ENCODE measurements at places on chromosomes 6 and 20.

DNA sequence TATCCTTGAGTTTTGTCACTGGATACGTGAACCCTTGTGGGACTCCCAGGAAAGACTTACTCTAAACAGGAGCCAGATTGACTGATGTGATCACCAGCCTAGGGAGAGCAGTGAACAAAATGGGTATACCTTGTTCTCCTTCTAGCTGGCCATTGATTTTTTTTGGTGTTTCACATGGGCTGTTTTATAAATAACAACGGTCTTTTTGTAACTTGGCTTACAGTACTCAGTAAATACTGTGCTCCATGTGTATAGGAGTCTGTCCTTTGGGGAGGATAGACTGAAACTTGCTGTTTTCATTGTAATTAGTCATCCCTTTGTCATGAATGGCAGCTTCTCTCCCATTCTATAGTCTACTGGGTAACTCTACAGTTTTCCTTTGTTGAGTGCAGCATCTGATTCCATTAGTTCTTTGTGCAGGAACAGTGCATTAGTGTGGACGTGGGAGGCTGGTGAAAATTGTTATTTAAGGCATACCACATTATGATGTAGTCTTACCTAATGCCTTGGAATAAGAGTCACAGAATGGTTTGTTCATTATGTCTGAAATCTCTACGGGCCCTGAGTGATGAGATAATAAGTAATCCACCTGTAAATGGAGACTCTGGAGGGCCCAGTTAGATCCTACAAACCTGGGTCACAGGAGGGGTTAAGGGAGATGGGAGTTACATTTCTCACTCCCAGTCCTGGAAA lies 89.5 kb downstream of the TIAM2 start:
- DNase-seq = no peak

DNA sequence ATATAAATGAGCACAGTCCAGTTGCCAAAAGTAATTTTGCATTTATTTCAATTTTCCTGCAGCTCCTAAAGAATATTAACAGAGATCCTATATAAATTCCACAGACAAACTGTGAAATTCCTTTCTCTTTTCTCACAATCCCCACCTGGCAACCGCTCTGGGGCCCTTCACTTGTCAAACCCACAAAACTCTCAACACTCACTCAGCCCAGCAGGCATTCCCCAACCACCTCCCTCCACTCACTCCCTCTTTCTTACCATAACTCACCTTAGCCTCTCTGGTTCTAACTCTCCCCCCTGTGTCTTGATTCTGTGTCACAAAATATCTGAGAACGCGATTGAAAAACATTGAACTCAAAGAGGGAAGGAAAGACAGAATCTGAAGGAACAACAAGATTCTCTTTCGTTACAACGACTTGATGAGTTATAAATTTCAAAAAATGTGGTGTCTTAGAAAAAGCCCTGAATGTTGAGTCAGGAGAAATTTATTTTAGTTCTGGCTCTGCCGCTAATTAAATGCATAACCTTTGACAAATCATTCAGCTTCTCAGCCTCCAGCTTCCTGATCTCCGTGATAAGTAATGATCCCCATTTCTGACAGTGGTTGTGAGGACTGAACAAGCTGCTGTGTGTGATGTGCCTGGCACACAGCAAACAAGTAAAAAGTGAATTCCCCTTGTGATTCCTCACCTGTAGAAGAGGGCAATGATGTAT lies 87.9 kb downstream of the UNC5CL start:
- DNase-seq = no peak

- DNase-seq = no peak
These were observed 72.4 kb downstream of the ASCC3 start for GRCh38 chr6:100808638-100809275.

DNA sequence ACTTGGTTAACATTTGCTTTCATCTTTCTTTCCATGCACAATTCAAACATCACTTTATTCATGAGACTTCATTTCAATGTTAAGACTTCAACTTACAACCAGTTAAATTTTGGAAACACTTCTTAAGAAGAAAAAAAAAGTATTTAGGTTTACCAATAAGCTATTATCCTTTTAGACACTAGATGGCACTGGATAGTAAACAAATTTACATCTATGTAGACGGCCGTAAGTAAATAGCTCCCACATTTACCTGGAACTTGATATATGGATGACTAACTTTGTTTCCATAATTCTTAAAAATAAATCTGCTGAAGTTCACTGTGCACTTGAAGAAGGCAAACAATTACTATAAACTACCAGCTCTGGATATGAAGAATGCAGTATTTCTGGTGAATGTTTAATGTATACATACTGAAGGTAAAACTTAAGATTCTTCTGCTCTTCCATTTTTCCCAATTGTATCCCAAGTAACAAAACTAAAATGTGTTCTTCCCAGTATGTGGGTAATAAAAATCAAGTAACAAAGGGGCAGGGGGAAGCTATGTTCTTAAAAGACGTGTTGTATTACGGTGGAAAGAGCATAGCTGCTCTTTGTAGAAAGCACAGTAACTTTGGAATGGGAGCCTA lies 130.6 kb upstream of the C6orf118 start:
- peak; percentile 40 for DNase-seq

GRCh38 chr20:51535075-51535386 lies 7.5 kb downstream of the NFATC2 start:
- DNase-seq = no peak

DNA sequence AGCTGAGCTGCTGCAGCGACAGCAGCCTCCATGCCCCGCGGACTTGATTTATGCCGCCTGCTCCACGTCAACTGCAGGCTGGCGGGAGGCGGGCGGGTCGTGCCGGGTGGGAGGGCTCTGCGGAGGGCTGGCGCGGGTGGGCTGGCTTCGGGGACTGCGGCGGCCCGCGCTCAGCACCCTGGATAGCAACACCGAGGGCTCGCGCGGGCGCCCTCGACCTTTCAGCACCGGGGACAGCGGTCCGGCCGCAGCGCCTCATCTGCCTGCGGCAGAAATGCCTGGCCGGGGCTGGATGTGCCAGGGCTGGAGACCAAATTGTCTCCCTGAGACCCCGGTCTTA lies 792 bp downstream of the SNAP25 start:
- peak; percentile 62 for DNase-seq
